ENCODE measurements at places on chromosomes 7 and 10. TPM values are rescaled to one million over a fixed set of nuclear protein-coding genes. Genes with fewer than 3 reads are reported as not detected.

- peak; percentile 55 for DNase-seq
- no peaks in the 10 kb centered on the region for H3K36me3 ChIP-seq
- H3K4me1 ChIP-seq, result peaks cover 16% of the 10 kb centered on the region
- peak overlapping the region; percentile 67 for H3K27ac ChIP-seq
Observed at GRCh38 chr10:46555713-46556514, 544 bp downstream of the GPRIN2 start.

DNA sequence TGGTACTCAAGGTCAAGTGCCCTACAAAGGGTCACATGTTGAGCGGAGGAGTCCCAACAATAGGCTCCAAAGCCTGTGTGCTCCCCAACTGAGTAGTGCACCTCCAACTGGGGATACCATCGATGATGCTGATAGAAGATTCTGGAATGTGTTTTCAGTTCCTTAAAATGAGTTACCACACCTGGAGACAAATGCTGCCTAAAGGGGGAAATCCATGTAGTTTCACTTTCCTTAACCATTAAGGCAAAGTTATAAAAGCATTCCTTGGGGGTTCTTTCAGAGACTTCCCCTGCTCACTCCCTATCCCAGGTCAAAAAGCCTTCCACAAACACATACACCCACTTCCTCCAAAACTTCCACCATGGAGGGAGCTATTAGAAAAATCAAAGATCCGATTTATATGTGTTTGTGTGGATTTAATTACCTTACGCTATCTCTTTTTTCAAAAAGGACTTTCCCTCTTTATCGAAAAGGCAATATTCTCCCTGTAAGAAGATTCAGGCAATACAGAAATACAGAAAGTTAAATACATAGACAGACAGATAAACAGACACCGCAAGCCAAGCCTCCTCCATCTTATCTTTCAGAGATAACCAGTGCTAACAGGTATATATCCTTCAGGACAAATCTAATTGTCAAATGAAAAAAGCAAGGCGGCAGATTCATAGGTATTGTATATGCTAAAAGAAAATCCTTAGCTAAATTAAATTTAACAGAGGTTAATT is 135.9 kb upstream of the ASAH2 start:
- H3K4me1 ChIP-seq, result peaks cover 12% of the 10 kb centered on the region
- no peak for DNase-seq
- no peaks in the 10 kb centered on the region for H3K36me3 ChIP-seq

GRCh38 chr7:33485747-33486493 is 356.6 kb downstream of the BBS9 start:
- DNase-seq, result no peak
- no peaks in the 10 kb centered on the region for H3K4me1 ChIP-seq
- no peaks in the 10 kb centered on the region for H3K27me3 ChIP-seq
- no peak overlapping the region for H3K4me3 ChIP-seq
- H3K36me3 ChIP-seq, result no peaks in the 10 kb centered on the region
- H3K27ac ChIP-seq, result no peak overlapping the region

GRCh38 chr7:81383846-81384245 is 386.0 kb downstream of the HGF start:
- no peaks in the 10 kb centered on the region for H3K4me1 ChIP-seq
- H3K27ac ChIP-seq, result no peak overlapping the region
- no peak for DNase-seq
- no peaks in the 10 kb centered on the region for H3K27me3 ChIP-seq

DNA sequence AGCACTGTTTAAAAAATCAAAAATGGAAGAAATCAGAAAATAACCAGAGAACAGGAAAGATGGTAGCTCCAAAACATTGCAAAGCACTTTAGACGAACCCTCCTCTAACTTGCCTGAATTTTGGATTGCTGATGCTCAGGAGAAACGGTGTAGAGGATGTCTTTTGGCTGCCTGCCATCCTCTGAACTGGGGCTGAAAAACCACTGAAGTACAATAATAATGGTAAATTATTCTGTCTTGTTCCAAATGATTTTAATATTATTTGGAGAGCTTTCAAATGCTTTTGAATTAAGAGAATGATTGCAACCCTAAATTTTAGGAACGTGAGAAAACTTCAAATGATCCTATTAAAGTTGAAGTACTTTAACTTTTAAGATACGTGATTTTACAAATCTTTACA is 167.3 kb upstream of the SLC13A1 start:
- no peak overlapping the region for H3K27ac ChIP-seq
- no peak for DNase-seq
- H3K27me3 ChIP-seq, result no peaks in the 10 kb centered on the region

DNA sequence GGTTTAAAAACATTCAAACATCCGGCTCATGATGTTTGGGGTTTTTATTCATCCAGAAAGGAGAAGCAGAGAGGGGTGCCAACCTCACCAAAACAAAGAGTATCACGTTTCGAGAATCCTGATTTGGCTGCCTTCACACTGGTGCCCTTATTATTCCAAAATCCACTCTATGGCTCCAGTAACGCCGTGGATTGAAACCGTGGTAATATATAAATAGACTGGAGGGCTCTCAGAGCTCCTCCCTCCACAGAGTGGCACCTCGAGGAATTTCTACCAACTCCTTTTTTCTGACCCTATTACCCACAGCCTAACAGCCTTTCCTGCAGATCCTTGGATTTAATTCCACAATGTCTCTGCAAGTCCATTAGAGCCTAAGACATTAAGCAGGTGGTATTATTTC is 353.6 kb downstream of the CRPPA start:
- peaks cover 4% of the 10 kb centered on the region for H3K4me1 ChIP-seq
- no peak overlapping the region for H3K27ac ChIP-seq
- H3K4me3 ChIP-seq, result no peak overlapping the region
- no peaks in the 10 kb centered on the region for H3K27me3 ChIP-seq
- no peaks in the 10 kb centered on the region for H3K36me3 ChIP-seq

GRCh38 chr10:87656431-87657072 is 3.1 kb upstream of the PAPSS2 start:
- no peaks in the 10 kb centered on the region for H3K27me3 ChIP-seq
- peak overlapping the region; percentile 25 for H3K27ac ChIP-seq
- no peaks in the 10 kb centered on the region for H3K36me3 ChIP-seq
- no peak overlapping the region for H3K4me3 ChIP-seq
- peaks cover 13% of the 10 kb centered on the region for H3K4me1 ChIP-seq

DNA sequence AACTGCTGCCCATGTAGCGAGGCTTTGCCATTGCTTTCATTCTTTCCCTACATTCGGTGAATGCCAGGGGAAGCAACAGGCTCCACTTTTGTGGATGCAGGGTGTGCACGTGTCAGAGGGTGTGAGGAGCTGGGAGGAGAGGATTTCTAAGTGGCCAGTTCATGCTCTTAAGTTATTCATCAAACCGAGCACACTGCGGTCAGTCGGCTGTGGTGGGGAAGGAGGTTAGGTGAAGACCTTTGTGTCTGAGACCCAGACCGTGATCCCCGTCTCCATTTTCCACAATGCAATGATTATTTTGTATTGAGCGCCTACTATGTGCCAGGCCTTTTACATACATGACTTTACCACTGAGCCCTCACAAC is 438.6 kb upstream of the GALNT17 start:
- peaks cover 16% of the 10 kb centered on the region for H3K27me3 ChIP-seq
- H3K4me3 ChIP-seq, result peak overlapping the region; percentile 94
- H3K36me3 ChIP-seq, result no peaks in the 10 kb centered on the region
- no peak for DNase-seq
- peak overlapping the region; percentile 85 for H3K27ac ChIP-seq
- H3K4me1 ChIP-seq, result no peaks in the 10 kb centered on the region

GRCh38 chr10:103917302-103918052 is 507 bp downstream of the STN1 start:
- peak overlapping the region; percentile 99 for H3K27ac ChIP-seq
- H3K36me3 ChIP-seq, result no peaks in the 10 kb centered on the region
- peak; percentile 61 for DNase-seq
- no peaks in the 10 kb centered on the region for H3K27me3 ChIP-seq
- H3K4me1 ChIP-seq, result peaks cover 9% of the 10 kb centered on the region

DNA sequence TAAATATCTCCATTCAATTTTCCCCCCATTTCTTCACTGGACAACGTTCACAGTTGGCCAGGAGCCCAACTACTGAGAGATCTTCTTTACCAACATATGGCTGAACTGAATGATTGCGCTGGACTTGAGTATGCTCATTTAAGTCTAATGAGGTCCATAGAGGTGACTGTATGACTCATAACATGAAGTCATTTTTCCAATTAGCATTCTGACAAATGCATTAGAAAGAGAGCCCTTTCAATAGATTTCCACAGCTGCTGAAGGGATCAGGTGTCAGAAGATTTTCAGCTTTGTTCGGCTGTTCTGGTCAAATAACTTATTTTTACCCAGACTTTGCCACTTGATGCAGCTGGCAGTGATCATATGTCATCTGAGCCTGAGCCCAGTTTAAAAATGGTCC is 438.0 kb downstream of the ETV1 start:
- H3K36me3 ChIP-seq, result no peaks in the 10 kb centered on the region
- H3K27me3 ChIP-seq, result no peaks in the 10 kb centered on the region
- DNase-seq, result no peak
- no peaks in the 10 kb centered on the region for H3K4me1 ChIP-seq

- no peak for DNase-seq
- peak overlapping the region; percentile 78 for H3K4me3 ChIP-seq
- no peaks in the 10 kb centered on the region for H3K4me1 ChIP-seq
- no peaks in the 10 kb centered on the region for H3K27me3 ChIP-seq
Observed at GRCh38 chr10:102744374-102745051, 765 bp downstream of the WBP1L start.

DNA sequence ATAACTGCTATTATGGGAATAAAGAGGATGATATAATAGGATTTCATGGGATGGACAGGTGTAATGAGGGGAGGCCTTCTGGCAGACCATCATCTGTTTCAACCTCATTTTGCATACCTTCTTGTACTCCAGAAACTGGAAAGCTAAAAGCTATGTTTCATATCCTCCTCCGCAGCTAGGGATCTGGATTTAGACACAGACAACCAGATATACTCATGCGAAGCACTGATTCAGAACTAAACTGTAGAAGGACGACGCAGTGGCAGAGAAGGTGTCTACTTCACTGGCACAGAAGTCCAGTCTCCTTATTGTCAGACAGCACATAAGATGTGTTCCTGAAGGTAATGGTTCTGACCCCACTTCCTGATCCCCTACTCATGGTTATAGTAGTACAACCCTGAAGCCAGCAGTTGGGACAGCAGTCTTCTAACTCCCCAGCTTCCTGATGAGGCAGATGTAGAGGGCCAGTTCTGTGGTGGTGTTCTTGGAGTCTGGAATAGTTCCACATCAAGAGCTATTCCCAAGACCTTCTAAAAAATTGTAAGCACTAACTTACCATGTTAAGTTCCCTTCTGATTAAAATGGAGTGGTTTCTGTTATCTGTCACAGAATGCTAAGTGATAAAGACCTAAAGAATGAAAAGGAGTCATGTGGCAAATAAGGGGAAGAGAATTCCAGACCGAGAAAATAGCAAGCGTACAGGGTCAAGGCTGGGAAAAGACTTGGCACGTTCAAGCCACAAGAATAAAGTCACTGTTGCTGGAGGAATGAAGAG is 550.3 kb downstream of the GRM8 start:
- DNase-seq, result no peak
- H3K27ac ChIP-seq, result no peak overlapping the region
- H3K27me3 ChIP-seq, result no peaks in the 10 kb centered on the region
- no peaks in the 10 kb centered on the region for H3K4me1 ChIP-seq
- no peaks in the 10 kb centered on the region for H3K36me3 ChIP-seq

GRCh38 chr10:93947055-93947454 is 46.7 kb upstream of the PLCE1 start:
- H3K27ac ChIP-seq, result no peak overlapping the region
- DNase-seq, result no peak
- H3K4me1 ChIP-seq, result no peaks in the 10 kb centered on the region
- H3K27me3 ChIP-seq, result no peaks in the 10 kb centered on the region

- no peak overlapping the region for H3K4me3 ChIP-seq
- H3K4me1 ChIP-seq, result no peaks in the 10 kb centered on the region
- peaks cover 7% of the 10 kb centered on the region for H3K36me3 ChIP-seq
- no peak overlapping the region for H3K27ac ChIP-seq
Observed at GRCh38 chr10:71812016-71812912, 38.8 kb downstream of the PSAP start.

DNA sequence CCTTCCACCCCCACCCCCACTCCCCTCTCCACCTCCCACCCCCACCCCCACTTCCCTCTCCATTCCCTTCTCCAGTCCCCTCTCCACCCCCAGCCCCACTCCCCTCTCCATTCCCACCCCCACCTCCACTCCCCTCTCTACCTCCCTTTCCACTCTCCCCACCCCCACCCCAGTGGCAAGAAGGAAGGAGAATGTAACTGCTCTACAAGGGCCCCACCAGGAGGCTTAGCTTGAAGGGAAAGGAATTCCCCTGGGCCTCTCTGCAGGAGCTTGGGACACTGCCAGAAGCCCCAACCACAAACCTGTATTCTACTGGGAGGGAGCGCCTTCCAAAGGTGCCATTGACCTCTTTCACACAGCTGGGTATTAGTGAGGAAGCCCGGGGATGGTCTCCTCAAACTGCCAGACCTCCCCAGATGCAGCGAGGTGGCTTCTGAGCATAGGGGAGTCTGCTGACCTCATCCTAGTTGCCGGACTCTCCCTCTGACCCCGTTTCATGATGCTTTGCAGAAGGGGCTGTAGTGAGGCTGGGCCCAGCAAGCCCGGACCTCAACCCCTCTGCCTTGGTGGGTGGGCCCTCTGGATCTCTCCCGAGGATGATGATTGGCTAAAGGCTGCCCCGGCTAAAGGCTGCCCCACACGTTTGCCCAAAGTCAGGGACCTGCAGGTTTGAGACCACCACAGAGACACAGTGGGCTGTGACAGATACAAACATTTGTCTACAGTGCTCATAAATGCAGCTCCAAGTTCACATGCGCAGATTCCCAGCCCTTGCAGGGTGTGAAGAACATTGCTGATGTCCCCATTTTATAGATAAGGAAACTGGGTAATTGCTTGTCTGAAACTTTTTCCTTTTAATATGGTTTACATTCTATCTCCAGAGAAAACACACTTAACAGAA is 2.9 kb downstream of the DEPP1 start:
- H3K36me3 ChIP-seq, result no peaks in the 10 kb centered on the region
- H3K27ac ChIP-seq, result peak overlapping the region; percentile 87
- DNase-seq, result peak; percentile 51
- peaks cover 19% of the 10 kb centered on the region for H3K4me1 ChIP-seq
- H3K27me3 ChIP-seq, result no peaks in the 10 kb centered on the region

- no peaks in the 10 kb centered on the region for H3K36me3 ChIP-seq
- peak overlapping the region; percentile 98 for H3K27ac ChIP-seq
- no peaks in the 10 kb centered on the region for H3K27me3 ChIP-seq
- DNase-seq, result peak; percentile 61
Observed at GRCh38 chr10:97333601-97334369, 744 bp downstream of the FRAT2 start.

DNA sequence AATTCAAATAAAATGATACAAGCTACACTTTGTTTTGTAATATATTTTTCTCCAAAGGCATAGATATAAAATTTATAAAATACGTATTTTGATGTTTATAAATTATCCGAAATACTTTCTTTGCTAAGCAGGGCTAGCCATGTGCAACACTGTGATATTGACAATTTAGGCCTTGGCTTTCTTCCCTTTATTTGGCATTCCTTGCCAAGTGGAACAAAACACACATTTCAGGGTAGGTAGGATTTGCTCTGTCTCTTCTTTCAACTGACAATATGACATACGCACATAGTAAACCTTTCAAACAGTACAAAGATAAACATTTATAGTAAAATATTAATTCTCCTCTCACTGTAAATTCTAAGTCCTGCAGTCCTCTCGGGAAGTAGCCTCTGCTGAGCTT is 103.3 kb upstream of the POT1 start:
- no peaks in the 10 kb centered on the region for H3K27me3 ChIP-seq
- DNase-seq, result no peak
- no peaks in the 10 kb centered on the region for H3K36me3 ChIP-seq
- H3K4me1 ChIP-seq, result no peaks in the 10 kb centered on the region
- H3K27ac ChIP-seq, result no peak overlapping the region
- H3K4me3 ChIP-seq, result no peak overlapping the region

The FAM237B gene
- total RNA-seq, result not detected

The CDK13 gene
- total RNA-seq, result 133 TPM

The IGF2BP3 gene
- not detected for total RNA-seq

The ANKRD7 gene
- 0.27 TPM for total RNA-seq

The PPP1R17 gene
- total RNA-seq, result not detected

The DGKI gene
- total RNA-seq, result 0.64 TPM

The SPRN gene
- total RNA-seq, result not detected

The PLAC9 gene
- not detected for total RNA-seq

The CALD1 gene
- 198 TPM for total RNA-seq
